Thoracic aorta (tissue), 2 donors: ENCODE measurements at places on chromosomes 4 and X. TPM values are rescaled to one million over a fixed set of nuclear protein-coding genes. Genes with fewer than 3 reads are reported as not detected.

The SLC16A2 gene
- total RNA-seq = 11.6 TPM

DNA sequence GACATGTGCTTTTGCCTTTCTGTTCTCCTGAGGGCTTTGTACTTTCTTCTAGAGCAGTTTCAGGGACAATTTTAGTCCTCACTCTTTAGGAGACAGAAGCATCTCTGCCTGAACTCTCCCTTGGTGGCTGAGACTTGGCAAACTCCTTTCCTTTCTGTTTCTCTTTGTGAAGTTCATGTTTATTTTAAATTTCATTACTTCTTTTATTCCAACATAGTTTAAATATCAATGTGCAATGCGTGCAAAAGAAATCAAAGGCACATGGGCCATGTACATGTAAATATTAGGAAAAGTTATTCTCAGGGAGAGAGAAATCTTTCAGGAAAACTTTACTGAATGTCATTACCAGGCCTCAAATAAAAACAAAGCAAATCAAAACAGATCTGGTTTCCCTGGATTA, 177.6 kb downstream of the RNF150 start:
- no peak overlapping the region for H3K4me3 ChIP-seq
- H3K27me3 ChIP-seq = no peaks in the 10 kb centered on the region
- peaks cover 22% of the 10 kb centered on the region for H3K4me1 ChIP-seq
- DNase-seq = no peak
- no peaks in the 10 kb centered on the region for H3K36me3 ChIP-seq
- peak overlapping the region; percentile 41 for H3K27ac ChIP-seq

GRCh38 chr4:146123231-146123630, 52.3 kb upstream of the LSM6 start:
- H3K36me3 ChIP-seq = no peaks in the 10 kb centered on the region
- H3K4me1 ChIP-seq = no peaks in the 10 kb centered on the region
- DNase-seq = no peak
- H3K27me3 ChIP-seq = no peaks in the 10 kb centered on the region

DNA sequence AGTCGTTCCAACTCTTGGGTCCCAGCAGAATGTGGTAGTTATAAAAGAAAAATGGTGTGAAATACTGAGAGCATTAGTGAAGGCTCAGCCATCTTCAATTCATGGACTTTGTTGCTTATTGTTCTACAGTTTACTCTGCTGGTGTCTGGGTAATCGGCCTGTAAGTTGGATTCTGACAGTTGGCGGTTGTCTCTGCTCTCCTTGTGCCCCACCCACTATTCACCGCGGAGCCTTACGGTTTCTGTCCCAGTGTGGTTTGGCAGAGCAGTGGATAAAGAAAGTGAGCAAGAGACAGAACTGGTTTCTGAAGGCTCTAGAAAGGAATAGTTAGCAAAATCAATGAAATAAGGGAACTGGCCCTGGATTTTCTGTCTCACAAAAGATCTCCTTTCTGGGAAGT, 9.1 kb downstream of the LONRF3 start:
- H3K4me3 ChIP-seq = no peak overlapping the region
- no peak overlapping the region for H3K27ac ChIP-seq
- H3K36me3 ChIP-seq = no peaks in the 10 kb centered on the region
- DNase-seq = no peak
- H3K27me3 ChIP-seq = no peaks in the 10 kb centered on the region
- no peaks in the 10 kb centered on the region for H3K4me1 ChIP-seq

GRCh38 chr4:122576261-122577188, 44.3 kb downstream of the IL21 start:
- H3K27ac ChIP-seq = no peak overlapping the region
- H3K4me1 ChIP-seq = no peaks in the 10 kb centered on the region
- no peak for DNase-seq

The AKAP14 gene
- total RNA-seq = not detected

GRCh38 chrX:124573468-124573867, 227.1 kb downstream of the SH2D1A start:
- H3K4me1 ChIP-seq = no peaks in the 10 kb centered on the region
- H3K27ac ChIP-seq = no peak overlapping the region

The SERPINA7 gene
- total RNA-seq = not detected

The GPC3 gene
- total RNA-seq = 2.6 TPM

The DCAF8L2 gene
- total RNA-seq = not detected

- H3K4me3 ChIP-seq = no peak overlapping the region
- no peaks in the 10 kb centered on the region for H3K27me3 ChIP-seq
- H3K27ac ChIP-seq = no peak overlapping the region
Measured at GRCh38 chr4:1297023-1297395, 7.3 kb downstream of the MAEA start.

The RENBP gene
- 21.4 TPM for total RNA-seq

DNA sequence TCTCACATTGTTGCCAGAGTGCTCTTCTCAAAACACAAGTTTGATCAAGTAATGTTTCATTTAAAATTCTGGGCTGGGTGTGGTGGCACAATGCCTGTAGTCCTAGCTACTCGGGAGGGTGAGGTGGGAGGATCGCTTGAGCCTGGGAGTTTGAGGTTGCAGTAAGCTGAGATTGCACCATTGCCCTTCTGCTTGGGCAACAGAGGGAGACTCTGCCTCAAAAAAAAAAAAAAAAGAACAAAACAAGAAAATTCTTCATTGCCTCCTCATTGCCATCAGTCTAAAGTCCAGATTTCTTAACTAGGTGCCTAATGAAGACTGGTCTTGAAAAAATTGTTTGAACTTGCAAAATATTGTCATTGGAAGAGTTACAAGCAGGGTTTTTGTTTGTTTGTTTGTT, 120.1 kb downstream of the MFAP3L start:
- H3K4me1 ChIP-seq = no peaks in the 10 kb centered on the region
- H3K27ac ChIP-seq = no peak overlapping the region
- H3K27me3 ChIP-seq = no peaks in the 10 kb centered on the region
- no peaks in the 10 kb centered on the region for H3K36me3 ChIP-seq
- DNase-seq = no peak
- H3K4me3 ChIP-seq = no peak overlapping the region

DNA sequence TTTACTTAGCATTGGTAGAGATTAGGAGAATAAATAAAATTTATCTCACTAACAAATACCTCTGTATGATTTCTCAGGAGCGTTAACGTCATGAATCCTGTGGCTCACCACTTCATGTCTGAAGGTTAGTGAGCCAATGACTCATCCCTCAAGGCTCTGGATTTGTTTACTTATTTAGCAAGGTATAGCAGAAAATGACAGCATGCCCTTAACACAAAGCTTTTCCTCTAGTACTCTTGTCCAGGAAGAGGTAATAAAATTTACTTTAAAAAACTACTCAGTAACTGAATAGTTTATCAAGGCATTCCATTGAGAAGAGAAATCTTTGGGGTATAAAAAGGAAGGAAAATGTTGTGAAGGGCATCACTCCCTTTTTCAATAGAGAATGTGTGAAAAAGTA, 823.8 kb downstream of the CCSER1 start:
- no peak overlapping the region for H3K4me3 ChIP-seq
- H3K27me3 ChIP-seq = no peaks in the 10 kb centered on the region
- no peaks in the 10 kb centered on the region for H3K36me3 ChIP-seq
- no peaks in the 10 kb centered on the region for H3K4me1 ChIP-seq
- DNase-seq = no peak

DNA sequence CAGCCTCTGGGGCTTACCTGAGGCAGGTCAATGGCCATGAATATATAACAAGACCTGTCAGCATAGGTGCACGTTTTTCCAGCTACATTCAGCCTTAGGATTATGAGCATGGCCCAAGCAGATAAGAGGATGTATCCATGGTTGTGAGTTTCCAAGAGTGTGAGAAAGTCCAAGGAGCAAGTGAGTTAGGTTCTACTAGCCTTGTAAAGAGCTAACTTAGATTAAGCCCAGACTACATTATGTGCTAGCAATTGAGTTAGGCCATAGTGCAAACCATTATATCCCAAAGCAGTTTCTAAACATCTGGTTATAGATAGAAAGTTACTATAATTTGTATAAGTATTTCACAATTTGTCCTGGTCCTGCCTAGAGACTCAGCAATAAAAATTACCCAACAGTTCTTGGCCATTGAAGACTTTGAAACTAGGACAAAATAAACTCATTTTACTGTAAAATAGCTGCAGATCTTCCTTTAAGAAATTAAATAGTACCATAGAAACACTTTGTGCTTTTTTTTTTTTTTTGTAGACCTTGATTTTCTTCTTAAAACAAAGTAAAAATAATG, 312.0 kb downstream of the CAMK2D start:
- no peak overlapping the region for H3K4me3 ChIP-seq
- peaks cover 24% of the 10 kb centered on the region for H3K4me1 ChIP-seq
- H3K36me3 ChIP-seq = no peaks in the 10 kb centered on the region
- DNase-seq = no peak
- H3K27me3 ChIP-seq = no peaks in the 10 kb centered on the region

The IRF2 gene
- total RNA-seq = 68.0 TPM

DNA sequence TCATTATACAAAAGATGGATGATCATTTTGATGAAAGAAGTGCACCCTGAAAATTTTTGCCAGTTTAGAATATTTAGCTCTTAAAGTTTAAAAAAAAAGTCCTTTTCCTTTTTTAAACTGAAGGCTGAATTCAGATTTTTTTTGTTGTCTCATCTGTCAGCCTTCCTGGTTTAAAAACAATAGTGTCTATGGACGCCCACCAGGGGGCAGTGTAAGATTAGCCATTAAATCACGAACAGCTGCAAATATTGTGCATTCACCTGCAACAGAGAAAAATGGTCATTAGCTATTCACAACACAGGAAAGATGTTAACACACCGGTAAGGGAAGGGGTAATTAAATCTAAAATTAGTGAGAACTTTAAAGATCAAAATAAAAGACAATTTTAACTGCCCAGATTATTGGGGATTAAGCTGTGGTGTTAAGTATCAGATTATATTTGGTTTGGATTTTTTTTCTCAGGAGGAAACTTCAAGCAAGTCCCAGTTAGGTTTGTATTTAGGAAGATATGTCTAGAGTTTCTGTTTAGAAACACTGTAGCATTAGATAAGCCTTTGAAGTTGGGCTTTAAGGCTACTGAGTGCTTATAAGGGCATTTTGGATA, 4.4 kb upstream of the CXorf38 start:
- DNase-seq = peak; percentile 5
- H3K4me3 ChIP-seq = no peak overlapping the region
- no peaks in the 10 kb centered on the region for H3K36me3 ChIP-seq
- H3K27ac ChIP-seq = no peak overlapping the region
- no peaks in the 10 kb centered on the region for H3K27me3 ChIP-seq

The NAP1L5 gene
- 6.0 TPM for total RNA-seq

The MAGEC1 gene
- not detected for total RNA-seq

DNA sequence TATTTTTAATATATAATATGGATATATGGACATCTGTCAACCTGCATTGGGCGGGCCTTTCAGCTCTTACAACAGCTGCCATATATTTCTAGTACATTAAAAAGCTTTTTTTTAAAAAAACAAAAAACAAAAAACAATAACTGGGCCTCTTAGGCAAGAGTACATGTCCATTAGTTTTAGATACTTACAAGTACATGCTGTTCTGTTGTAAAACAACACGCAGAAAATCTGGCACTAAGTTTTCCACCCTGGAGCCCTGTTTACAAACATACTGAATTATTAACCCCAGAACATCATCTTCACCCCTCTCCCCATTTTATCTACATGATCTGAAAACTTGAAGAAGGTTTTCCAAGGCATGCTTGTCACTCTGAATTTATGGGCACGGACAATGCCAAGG, 29.8 kb downstream of the RAI2 start:
- DNase-seq = no peak
- peaks cover 15% of the 10 kb centered on the region for H3K4me1 ChIP-seq
- no peak overlapping the region for H3K4me3 ChIP-seq
- H3K36me3 ChIP-seq = no peaks in the 10 kb centered on the region
- no peak overlapping the region for H3K27ac ChIP-seq
- no peaks in the 10 kb centered on the region for H3K27me3 ChIP-seq

DNA sequence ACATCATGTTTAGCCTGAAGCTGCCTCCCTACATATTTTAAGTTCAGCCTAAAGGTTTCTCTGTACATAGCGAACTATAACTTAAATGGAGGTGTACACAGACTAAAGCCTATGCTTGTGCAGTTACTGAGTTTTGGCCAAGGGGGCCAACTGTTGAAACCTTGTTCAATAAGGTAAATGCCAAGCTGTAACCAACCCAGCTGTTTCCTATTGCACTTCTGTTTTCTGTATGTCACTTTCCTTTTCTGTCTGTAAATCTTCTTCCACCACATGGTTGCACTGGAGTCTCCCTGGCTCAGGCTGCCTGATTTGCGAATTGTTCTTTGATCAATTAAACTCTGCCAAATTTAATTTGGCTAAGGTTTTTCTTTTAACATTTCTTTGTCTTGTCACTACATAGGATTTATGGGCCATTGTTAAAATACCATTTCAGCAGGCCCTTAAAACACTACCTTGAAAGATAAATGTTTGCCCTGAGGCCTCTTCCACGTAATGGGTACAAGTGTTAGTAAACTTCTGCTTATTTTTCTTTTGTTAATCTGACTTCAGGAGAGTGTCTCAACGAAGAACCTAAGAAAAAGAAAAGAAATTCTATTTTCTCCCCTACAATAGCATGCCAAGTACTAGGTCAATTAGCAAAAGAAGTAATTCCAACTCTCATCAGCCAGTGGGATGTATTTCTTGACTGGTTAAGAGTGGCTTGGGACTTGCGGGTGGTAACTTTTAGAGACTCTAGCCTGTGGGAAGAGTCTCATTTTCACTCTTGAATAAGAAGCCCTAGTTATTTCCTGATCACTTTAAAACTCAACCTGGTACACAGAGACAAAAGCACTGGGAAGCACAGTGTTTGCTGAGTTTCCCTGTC, 45.7 kb upstream of the PRSS12 start:
- H3K27ac ChIP-seq = no peak overlapping the region
- no peaks in the 10 kb centered on the region for H3K36me3 ChIP-seq
- no peaks in the 10 kb centered on the region for H3K27me3 ChIP-seq
- H3K4me3 ChIP-seq = no peak overlapping the region
- DNase-seq = no peak

DNA sequence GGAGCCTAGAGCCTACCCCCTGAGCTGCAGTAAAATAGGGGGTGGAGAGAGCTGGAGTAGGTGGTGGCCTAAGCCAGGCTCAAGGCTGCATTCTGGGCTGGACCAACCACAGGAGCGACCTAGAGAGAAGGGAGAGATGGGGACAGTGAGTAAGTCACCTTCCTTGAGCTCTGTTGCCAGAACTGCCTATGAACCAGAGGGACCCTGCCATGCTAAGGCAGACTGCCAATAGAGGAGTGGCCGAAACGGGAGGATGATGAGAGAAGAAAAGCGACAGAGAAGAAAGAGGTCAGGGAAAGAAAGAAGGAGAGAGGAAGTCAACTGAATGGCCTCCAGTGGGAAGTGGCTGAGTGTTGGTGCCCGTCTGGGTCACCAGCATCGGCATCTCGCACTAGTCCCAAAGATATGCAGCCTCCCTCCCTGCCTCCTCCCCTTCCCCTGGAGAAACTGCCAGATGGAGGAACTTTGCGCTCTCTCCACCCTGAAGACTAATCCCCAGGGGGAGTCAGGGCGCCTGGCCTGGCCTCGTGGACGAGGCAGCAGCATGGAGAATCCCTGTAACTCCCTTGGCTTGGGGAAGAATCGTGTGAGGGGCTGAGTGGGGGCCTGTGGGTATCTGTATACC, 28.8 kb downstream of the ELF4 start:
- no peak overlapping the region for H3K4me3 ChIP-seq
- H3K27me3 ChIP-seq = no peaks in the 10 kb centered on the region
- H3K4me1 ChIP-seq = peaks cover 4% of the 10 kb centered on the region
- H3K36me3 ChIP-seq = no peaks in the 10 kb centered on the region
- no peak overlapping the region for H3K27ac ChIP-seq

- no peak overlapping the region for H3K27ac ChIP-seq
- peak overlapping the region; percentile 64 for H3K4me3 ChIP-seq
- H3K36me3 ChIP-seq = no peaks in the 10 kb centered on the region
- no peaks in the 10 kb centered on the region for H3K27me3 ChIP-seq
- peaks cover 7% of the 10 kb centered on the region for H3K4me1 ChIP-seq
Measured at GRCh38 chrX:23332888-23333821, 1.5 kb upstream of the PTCHD1 start.

The SPANXN4 gene
- not detected for total RNA-seq
